ENCODE measurements at places on chromosomes 3 and 15. TPM values are rescaled to one million over a fixed set of nuclear protein-coding genes. Genes with fewer than 3 reads are reported as not detected.

DNA sequence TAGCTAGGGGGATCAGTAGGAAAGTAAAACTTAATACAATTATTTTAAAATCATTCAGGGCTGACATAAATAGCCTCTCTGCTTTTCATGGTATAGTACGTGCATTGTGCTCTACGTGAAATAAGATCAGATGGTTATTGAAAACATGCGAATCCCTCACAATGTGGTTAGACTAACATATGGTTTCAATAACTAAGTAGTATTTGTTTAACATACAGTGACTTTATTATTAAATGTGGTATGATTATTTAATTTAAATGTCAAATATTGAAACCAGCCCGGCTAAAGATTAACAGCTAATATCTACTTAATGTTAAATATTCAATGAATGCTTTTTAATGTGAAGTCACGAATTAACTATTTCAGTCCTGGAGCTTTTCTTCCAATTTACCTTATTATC is 473.9 kb upstream of the THBS1 start:
- no peak for ATAC-seq

DNA sequence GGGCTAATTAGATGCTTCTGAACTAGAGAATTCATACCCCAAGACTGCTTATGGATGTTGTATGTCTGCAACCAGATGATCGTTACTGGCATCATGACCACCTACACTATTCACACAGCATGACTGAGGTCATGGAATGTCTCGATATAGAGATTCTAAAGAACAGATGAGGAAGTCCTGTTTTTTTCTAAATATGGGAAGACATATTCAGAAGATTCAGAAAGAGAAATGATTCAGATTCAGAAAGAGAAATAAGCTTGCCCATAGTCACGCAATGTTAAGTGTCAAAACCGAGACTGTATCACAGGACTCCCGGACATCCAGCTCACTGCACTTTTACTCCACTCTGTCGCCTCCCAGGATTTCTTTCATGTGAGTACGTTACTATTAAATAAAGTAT is 136.2 kb downstream of the TPRG1 start:
- peak; percentile 62 for ATAC-seq

DNA sequence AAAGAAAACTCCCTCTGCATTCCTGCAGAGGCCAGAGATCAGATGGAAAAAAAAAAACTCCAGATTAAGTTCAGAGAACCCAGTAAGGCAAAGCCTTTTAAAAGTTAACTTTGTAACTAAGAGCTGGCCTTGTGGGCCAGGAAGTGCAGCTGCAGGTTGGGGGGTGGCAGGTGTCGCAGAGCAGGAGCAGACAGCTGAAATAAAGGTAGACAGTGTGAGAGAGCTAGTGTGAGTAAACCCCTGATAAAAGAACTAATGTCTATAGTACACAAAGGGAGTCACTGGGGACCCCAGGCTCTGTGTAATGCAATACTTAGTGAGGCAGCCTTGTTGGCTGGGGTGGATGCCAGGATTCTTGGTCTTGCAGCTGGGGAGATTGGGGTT is 42.1 kb downstream of the PPCDC start:
- no peak for ATAC-seq

- ATAC-seq, result no peak
These were observed 28.6 kb upstream of the CCDC39 start for GRCh38 chr3:180707896-180708295.

GRCh38 chr15:77825546-77825945 is 192.8 kb upstream of the LINGO1 start:
- ATAC-seq, result no peak

DNA sequence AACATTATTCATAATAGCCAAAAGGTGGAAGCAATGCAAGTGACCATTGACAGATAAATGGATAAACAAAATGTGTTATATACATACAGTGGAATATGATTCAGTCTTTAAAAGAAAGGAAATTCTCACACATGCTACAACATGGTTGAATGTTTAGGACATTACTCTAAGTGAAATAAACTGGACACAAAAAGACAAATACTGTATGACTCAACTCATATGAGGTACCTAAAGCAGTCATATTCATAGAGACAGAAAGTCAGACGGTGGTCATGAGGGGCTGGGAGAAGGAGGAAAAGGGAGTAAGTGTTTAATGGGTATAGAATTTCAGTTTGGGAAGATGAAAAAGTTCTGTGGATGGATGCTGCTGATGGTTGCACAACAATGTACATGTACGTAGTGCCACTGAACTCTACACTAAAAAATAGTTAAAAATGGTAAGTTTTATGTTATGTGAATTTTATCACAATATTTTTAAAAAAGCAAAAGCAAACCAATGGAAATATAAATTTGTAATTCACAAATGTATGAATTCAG is 5.3 kb downstream of the TXNRD3 start:
- no peak for ATAC-seq

DNA sequence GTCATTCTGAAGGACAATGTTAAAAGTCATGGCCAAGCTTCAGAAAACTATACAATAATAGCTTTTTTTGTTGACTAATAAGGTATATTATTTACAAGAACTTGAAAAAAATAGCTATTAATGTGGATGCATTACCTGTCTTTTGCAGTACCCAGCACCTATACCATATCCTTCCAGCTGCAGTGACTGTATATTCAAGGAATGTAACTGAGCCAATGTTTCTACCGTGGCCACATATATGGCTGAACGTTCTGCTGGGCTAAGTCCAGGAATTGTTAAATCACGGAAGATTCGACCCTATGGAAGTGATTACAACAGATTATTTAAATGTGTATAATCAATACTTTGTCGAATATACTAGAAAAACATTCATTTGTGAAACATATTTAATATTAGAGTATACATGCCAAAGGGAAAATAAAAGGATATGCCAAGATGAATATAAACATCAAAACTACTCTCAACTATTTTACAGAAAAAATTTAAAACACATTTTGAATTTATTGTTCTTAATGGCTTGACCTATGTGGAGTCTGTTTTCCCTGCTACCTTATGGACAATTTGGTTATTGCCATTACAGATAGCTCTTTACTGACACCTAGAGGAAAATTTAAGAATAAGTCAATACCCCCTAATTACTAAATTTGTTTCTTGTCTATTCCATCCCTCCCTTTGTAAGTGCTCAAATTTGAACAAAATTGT is 17.6 kb downstream of the ACAD11 start:
- no peak for ATAC-seq

DNA sequence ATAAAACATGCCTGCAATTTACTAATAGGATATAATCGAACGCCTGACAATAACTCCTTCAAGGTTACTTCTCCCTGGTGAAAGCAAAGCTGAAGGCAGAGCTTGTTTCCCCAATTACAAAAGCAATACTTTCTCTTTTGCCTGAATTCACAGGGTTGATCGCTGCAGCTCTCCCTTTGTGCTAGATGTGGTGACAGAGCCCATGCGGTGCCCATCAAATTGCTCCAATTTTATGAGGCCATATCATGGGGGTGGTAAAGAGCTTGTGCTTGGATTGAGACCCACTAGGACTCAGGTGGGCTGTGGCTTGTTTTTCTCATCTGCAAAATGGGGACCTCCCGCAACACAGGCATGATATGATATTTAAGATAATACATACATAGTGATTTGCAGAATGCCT is 143.4 kb downstream of the GREM1 start:
- ATAC-seq, result no peak

DNA sequence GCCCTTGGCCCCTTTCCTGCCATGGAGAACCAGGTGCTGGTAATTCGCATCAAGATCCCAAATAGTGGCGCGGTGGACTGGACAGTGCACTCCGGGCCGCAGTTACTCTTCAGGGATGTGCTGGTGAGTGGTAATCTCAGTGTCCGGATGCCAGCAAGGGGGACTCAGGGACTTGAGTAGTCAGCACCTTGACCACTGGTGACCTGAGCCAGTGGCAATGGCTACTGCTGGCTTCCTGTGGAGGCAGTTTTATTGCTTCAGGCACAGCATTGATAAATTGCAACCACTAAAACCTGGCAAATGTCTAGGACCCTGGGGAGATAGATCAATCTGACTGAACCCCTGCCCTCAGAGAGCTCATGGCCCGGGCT is 830 bp downstream of the MAP2K5 start:
- ATAC-seq, result no peak

- ATAC-seq, result no peak
These were observed 51.0 kb downstream of the DPPA2 start for GRCh38 chr3:109265295-109265694.

- ATAC-seq, result peak; percentile 9
These were observed 245.0 kb upstream of the TOPAZ1 start for GRCh38 chr3:43996379-43997301.

DNA sequence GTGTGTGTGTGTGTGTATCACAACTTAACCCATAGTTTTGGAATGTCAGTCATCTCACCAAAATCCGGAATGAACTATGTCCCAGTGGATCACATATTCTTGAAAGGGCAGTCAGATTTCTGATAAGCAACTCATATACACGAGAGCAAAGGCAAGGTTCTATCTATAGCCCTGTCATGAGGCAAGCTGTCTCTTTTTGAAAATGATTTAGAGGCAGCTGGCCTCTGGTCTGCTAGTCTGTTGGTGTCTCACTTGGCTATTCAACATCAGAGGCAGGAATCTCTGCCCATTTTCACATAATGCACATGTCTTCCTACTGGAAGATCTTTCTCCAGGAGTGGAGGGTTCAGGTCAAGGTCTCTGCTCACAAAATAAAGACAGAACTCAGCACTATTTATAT is 79.8 kb downstream of the CNTN6 start:
- ATAC-seq, result no peak

- no peak for ATAC-seq
These were observed 120.0 kb downstream of the PLD1 start for GRCh38 chr3:171690281-171690680.

GRCh38 chr3:13214847-13215472 is 141.7 kb upstream of the IQSEC1 start:
- no peak for ATAC-seq

DNA sequence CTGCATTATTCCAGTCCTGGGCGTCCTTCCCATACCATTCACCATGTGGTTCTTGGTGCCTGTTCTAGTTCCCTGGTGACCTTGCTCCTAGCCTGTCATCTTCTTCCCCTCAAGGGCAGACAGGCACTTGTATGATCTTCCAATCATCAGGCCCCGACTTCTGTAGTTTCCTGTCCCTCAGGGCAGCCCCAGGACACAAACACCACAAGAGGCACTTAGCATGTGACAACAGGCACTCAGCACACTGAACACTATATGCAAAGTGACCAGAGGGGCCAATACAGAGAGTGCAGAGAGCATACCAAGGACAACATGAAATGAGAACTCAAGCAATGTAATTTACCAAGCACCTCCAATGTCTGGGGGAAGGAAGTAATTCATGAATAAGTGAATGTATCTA is 17.9 kb downstream of the TMEM40 start:
- no peak for ATAC-seq

GRCh38 chr3:131031660-131032059 is 5.0 kb downstream of the NEK11 start:
- ATAC-seq, result no peak

GRCh38 chr15:37078566-37078965 is 21.8 kb downstream of the MEIS2 start:
- no peak for ATAC-seq

DNA sequence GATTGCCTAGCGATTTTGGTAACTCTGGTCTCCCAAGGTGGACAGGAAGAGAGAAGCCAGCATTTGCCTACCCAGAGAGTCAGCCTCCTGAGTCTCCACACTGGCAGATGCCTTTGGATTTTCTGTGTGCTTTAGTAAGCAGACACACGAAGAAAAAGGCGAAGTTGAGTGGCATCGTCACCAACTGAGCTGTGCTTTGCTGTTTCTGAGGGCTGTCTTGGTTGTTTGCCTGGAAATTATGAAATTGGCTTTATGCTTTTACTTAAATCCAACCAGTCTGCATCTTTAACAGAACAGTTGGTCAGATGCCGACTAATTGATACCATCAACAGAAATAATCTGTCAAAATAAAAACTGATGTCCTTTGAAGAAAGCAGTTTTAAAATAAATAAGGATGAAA is 56.0 kb downstream of the CACNA2D3 start:
- no peak for ATAC-seq

GRCh38 chr3:190497811-190498210 is 16.1 kb upstream of the IL1RAP start:
- ATAC-seq, result no peak

- no peak for ATAC-seq
These were observed 352.0 kb upstream of the COL8A1 start for GRCh38 chr3:99286266-99286845.

DNA sequence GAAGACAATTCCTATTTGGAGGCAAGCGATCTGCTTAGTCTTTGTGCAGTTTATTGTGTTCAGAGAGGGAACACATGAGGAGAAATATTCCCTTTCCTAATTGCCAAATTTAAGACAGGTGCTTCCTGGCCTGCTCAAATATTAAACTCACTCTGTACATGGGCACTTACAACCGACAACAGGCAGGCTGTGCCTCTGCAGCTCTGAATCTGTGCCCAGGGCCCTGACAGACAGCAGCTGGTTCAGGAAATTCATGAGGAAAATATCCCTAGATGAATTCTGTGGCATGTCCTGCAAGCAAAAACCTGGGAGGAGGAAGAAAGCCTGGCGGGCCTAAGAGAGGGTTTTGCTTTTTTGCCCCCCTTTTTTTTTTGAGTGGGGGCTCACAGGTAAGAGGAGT is 169.3 kb upstream of the TRIM42 start:
- ATAC-seq, result no peak

DNA sequence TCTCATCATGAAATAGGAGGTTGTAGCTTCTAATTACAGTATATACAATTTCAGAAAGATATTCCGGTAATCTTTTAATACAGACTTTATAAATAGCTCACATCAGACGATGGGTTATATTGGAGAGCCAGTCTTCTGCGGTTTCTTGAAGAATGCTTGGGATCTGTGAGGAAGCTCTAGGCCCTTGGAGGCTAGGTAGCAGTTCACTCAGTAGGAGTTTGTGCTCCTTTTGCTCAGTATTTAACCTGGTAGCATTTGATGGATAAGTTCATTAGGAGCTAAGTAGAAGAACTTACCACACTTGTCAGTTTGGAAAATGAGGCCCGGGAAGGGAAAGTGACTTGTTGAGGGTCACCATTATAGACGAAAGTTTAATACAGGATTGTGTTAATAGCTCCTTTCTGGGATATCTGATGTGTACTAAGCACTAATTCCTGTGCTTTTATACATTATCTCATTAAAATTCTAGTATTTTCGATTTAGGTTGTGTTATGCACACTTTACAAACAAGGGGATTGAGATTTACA is 2.8 kb downstream of the FNDC3B start:
- no peak for ATAC-seq

The LRTM1 gene
- total RNA-seq, result not detected

The CERS3 gene
- total RNA-seq, result 1.0 TPM

The STRIT1 gene
- total RNA-seq, result not detected

The FBXW12 gene
- not detected for total RNA-seq

The FAH gene
- 87.7 TPM for total RNA-seq

The CASR gene
- total RNA-seq, result 0.82 TPM

The MYLK gene
- not detected for total RNA-seq

The NOX5 gene
- not detected for total RNA-seq

The TRH gene
- total RNA-seq, result not detected

The SLC12A1 gene
- not detected for total RNA-seq

The TTC23 gene
- 0.67 TPM for total RNA-seq

The HERC2 gene
- total RNA-seq, result 40.8 TPM

The CFAP161 gene
- not detected for total RNA-seq

The PIF1 gene
- total RNA-seq, result 44.4 TPM

The NDN gene
- total RNA-seq, result 1.2 TPM

The DIS3L gene
- total RNA-seq, result 14.6 TPM

The SLC6A11 gene
- not detected for total RNA-seq

All from activated T-helper 17 cell treated with anti-CD3 and anti-CD28 coated beads, Interleukin-2, amount 50 U/mL, for 72 hours (primary cell).